ENCODE measurements at places on chromosomes 4 and X.

- no peak for DNase-seq
Measured at GRCh38 chr4:36385951-36386571, 104.6 kb downstream of the DTHD1 start.

DNA sequence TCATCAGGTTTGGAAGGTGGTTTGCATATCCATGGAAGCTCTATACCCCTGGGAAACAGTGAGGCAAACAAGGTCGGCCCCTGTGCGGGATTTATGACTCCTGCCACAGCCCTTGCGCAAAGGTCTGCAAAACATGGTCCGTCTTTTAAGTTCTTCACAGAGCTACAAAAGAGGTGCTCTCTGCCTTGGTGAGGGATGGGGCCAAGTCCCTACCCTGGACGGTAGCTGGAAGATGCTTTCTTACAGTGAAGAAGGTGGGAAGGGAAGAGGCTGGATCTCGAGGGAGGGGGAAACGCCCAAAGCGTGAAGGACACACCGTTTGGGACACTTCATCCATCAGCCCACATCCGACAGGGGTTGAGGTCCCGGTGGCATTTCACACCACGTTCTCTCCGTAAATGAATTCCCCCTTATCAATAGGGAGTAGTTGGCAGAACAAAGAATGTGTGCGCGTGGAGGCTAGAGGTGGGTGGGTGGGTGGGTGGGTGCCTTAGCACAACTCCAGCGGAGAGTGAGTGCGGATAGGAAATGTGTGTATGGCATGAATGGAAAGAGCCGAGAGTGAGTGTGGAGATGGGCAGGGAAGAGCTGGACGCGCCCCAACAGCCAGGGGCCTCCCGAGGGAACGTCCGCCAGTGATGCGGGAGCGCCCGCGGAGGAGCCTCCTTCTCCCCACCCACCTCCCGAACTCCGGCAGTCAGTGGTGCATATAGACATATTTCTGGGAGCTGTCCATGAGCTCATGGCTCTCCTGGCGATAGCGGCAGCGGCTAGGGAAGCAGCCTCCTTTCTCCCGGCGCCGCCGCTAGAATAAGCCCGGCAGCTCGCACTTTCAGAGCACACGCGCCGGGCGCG is 68.3 kb downstream of the LARP7 start:
- peak; percentile 14 for DNase-seq

GRCh38 chr4:74423104-74423503 is 21.8 kb upstream of the AREG start:
- no peak for DNase-seq

DNA sequence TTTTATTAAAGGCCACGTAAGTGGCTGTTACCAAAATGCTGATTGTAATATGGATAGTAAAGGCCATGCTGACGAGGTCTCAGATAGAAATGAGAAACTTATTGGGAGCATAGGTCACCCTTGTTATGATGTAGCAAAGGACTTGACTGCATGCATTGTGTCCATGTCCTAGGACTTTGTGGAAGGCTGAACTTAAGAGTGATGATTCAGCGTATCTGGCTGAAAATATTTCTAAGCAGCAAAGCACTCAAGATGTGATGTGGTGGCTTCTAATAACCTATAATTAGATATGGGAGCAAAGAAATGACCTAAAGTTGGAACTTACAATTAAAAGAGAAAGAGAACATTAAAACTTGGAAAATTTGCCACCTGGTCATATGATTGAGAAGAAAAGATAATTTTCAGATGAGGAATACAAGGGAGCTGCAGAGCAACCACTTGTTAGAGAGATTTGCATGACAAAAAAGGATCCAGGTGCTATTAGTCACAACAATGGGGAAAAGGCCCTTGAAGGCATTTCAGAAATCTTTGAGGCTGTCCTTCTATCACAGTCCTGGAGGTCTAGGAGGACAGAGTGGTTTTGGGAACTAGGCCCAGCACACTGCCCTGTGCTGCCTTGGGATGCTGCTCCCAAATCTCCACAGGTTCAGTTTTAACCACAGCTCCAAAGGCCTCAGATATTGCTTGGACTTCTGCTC is 793.7 kb upstream of the LCORL start:
- no peak for DNase-seq

GRCh38 chrX:70454441-70455365 is 10.1 kb downstream of the DLG3 start:
- no peak for DNase-seq

DNA sequence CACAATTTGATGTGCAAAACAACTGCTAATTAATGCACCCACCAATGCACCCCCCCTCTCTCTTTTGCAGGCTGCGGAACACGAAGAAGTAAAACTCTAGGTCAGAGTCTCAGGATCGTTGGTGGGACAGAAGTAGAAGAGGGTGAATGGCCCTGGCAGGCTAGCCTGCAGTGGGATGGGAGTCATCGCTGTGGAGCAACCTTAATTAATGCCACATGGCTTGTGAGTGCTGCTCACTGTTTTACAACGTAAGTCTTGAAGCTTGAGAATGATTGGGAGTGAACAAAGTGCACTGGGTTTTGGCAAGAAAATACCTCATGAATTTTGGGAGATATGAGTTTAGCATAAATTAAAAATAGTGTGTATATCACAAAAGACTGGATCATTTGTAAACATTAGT is 28.9 kb downstream of the TMPRSS11E start:
- DNase-seq = no peak

DNA sequence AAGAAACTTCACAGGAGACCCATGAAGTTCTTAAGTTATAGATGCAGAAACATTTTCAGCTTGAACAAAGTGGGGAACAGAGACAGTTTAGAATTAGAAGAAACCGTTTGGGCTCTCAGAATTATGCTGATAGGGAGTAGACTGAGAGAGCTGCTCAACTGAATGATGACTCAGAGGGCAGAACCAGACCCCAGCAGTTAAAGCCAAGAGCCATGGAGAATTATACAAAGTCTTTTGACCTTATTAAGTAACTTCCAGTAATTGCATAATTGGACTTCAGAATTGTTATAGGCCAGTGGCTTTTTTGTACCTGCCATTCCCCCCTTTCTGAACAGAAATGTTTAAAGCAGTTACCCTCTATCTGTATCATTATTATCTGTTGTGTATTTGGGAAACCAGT is 642.1 kb downstream of the CCSER1 start:
- DNase-seq = no peak

DNA sequence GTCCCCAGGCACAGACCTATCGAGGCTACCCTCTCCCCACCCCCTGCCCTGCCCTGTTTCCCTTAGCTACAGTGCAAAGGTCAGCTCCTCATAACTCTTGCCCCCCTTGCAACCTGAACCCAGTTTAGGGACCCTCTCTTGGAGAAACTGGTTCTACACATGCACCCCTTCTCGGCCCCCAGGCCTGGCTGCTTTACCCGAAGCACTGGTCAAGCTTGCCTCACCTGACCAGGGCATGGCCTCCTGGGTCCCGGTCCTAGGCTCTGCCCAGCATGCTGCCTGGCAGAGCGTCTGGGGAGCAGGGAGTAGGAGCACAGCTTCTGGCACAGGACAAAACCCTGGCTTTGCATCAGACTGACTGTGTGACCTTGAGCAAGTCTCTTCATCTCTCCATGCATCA is 28.0 kb downstream of the ZNF185 start:
- DNase-seq = no peak

GRCh38 chr4:38867478-38868058 is at the start of gene FAM114A1:
TSS of gene FAM114A1 (plus strand) at chr4:38867806. CDS start at chr4:38878079, 10,273 bp downstream.
- DNase-seq = no peak

DNA sequence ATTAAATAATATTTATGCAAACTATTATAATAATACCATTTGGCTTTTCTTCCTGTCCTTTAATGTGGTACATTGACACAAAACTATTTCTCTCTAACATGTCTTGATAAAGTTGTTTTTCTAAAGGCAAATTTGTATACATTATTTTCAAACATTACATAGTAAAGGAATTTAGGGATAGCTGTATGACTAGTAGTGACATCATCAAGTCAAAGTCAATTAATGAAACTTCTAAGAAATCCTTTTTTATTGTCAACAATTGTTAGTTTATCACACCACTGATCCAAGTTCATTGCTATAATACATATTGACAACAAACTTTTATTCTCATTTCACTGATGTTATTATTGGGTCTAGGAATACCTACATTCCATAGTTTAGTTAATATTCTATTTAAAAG is 68.4 kb downstream of the TBCK start:
- no peak for DNase-seq

GRCh38 chrX:44071070-44071645 is 98.0 kb upstream of the NDP start:
- DNase-seq = no peak

DNA sequence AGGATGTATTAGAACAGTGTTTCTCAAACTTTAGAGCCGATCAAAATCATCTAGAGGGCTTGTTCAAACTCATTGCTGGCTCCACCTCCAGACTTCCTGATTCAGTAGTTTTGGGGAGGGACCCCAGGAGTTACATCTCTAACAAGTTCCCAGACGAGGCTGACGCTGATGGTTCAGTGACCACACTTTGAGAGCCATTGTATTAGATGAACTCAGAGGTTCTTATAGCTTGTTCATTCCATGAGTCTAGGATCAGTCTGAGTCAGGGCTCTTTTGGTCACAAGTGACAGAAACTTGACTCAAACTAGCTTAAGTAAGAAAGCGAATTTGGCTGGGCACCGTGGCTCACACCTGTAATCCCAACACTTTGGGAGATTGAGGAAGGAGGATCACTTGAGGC is 11.5 kb upstream of the ADGRG2 start:
- no peak for DNase-seq

DNA sequence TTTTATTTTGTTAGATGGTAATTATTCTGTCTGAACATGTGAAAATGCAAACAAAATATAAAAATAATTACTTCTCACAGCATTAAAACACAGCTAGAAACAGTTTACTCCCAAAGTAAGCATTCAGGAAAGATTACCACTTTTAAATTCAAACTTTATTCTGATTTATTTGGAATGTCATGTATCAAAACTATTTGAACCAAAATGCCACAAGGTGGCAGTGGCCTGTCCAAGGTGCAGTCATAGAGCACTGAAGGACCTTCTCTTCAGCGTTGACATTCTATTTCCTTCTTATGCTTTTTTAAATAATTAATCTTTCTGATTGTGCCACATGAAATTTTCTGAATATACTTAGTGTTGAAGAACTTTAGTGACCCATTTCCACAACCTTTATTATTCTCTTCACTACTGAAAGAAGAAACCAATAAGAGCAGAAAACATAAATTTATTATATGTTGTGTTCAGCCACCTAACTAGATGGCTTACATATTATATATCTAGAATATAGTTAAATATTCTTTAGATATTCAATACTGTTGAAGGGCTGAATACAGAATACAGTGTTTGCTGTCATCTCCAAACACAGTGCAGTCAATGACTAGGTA is 283.6 kb downstream of the CFAP299 start:
- no peak for DNase-seq

GRCh38 chr4:15043226-15043625 is 40.9 kb downstream of the CPEB2 start:
- DNase-seq = no peak

DNA sequence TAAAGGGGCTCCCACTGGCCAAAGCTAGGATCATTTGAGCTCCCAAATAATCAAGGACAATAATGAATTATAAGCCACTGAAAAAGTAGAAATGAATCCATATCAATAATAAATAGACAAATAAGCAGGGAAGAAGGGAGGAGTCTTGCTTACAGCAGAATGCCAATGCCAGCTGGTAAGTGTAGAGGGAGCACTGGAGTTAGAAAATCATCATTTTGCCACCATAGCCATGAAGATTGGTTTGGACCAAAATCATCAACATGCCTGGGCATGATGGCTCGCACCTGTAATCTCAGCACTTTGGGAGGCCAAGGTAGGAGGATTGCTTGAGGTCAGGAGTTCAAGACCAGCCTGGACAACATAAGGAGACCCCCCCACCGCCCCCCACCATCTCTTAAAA is 20.4 kb upstream of the SH3KBP1 start:
- DNase-seq = no peak

DNA sequence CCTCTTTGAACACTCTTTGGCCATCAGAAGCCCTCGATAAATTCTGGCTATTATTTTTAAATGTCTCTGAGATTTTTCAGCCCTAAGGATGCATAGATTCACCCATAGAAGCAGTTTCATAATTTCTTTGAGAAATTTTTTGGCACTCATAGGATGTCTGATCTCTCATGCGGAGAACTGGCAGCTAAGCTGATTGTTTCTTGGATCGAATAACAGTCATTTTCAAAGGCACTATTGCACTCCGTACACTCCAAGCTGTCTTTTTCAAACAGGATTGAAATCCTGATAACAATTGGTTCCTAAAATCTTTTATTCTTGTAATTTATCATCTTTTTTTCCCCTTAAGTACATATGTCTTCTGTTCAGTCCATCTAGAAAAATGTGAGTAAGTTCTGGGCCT is 411.9 kb downstream of the SPOCK3 start:
- DNase-seq = no peak

GRCh38 chr4:541271-541670 is 34.8 kb downstream of the TMEM271 start:
- no peak for DNase-seq

DNA sequence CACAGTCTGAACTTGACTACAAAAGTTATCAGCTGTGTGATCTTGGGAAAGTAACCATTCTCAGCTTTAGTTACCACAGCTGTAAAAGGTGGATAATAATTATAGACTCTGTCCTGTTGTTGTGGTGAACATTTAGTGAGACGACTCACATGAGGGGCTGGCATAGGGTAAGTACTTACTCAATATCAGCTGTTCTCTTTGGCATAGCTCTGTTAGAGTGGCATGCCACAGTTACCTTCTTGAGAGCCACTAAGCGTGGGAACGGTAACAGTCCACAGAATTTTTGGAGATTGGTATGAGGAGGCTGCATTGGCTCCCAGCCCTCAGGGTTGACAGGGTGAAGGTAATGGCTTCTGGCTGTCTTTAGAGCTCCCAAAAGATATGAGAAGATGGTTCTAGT is 13.2 kb upstream of the HAND2 start:
- DNase-seq = no peak

DNA sequence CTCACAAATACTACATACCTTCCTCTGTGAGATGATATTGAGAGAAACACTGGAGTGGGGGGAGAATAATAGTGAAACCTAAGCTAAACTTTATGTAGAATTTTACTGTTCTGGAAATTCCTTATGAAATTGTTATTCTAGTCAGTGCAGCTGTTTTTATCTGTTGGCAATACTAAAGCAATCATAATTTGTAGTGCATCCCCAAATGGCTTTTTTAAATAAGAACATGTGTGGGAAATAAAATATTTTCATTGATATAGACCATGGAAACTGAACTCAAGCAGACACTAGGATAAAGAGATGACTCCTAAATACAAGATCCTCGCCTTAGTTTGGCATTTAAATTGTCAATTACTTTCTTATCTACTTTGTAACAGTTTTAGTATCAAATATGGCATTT is 51.1 kb downstream of the SEC24D start:
- no peak for DNase-seq

- DNase-seq = no peak
Measured at GRCh38 chrX:11770320-11770719, 12.3 kb downstream of the MSL3 start.
